Muscle of back (tissue), 13 donors: ENCODE measurements at places on chromosomes 12 and 14. TPM values are rescaled to one million over a fixed set of nuclear protein-coding genes. Genes with fewer than 3 reads are reported as not detected.

The RPGRIP1 gene
- 0.20 TPM for polyA plus RNA-seq

The SERPINA10 gene
- polyA plus RNA-seq = not detected

- DNase-seq = no peak
Measured at GRCh38 chr12:109921982-109922381, 21.9 kb downstream of the TCHP start.

DNA sequence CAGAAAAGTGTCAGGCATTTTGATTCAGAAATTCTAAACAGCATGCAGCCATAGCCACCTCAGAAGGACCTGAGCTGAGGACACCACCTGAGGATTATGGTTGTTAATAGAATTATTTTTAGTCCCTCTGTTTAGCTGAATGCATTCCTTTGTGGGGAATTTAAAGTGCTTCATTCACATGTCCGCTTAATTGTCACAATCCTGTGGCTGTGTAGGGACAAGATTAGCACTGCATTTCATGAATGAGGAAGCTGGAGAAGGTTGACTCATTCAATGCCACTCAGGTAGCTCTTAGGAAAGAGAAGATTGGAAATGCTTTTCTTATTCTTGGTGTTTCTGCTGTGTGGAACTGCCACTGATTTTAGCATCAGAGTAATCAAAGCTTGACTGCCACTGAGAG, 42.0 kb upstream of the KRR1 start:
- no peak for DNase-seq

DNA sequence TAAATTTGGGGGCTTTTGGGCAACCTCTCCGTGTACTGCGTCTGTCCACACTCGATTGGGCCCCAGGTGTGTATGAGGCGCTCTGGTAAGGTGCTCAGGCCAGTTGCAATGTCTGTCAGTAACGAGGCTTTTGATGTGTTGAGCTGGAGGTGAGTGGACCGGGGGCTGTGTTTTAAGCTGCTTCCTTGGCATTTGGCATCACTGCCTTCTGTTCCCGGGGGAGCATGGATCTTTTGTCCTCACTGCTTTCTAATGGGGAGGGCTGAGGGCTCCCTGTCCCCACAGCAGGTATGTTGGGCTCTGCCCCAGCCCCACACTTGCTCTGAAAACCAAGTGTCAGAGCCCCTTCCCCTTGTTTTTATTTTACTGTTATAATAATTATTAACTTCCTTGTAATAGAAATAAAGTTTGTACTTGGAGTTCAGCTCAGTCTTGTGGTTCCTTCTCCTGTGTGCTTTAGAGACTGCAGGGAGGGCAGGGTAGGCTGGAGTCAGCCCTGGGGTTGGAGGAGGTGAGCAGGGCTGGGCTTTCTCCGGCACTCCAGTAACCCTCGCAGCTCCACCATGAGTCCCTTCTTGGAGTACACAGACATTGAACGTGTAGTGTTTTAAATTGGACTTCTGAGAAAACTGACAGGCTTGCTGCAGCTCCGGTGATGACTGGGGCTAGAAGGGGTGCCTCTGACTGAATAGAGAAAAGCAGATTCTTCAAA, 28.0 kb downstream of the TRAFD1 start:
- DNase-seq = no peak

- DNase-seq = no peak
Measured at GRCh38 chr12:122147514-122148290, 26.3 kb downstream of the IL31 start.

DNA sequence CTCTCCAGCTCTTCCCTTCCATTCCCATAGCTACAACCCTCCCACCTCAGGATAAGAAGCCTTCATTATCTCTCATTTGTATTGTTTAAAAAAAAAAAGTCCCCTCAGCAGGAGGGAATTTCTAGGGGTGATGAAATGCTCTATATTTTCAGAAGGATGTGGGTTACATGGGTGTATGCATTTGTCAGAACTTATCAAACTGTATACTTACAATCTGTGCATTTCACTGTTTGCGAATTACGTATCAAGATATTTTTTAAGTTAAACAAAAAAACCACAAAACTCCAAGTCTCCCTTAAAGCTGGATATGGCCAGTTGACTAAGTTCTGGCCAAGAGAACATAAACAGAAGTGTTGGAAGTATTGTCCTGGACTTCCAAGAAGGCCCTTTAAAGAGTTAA, 2.0 kb upstream of the FKBP11 start:
- no peak for DNase-seq

- DNase-seq = no peak
Measured at GRCh38 chr12:70110085-70110484, 133.1 kb upstream of the CNOT2 start.

- no peak for DNase-seq
Measured at GRCh38 chr12:47800582-47800981, 19.1 kb downstream of the HDAC7 start.

- DNase-seq = no peak
Measured at GRCh38 chr14:69635981-69636639, 24.7 kb downstream of the SUSD6 start.

DNA sequence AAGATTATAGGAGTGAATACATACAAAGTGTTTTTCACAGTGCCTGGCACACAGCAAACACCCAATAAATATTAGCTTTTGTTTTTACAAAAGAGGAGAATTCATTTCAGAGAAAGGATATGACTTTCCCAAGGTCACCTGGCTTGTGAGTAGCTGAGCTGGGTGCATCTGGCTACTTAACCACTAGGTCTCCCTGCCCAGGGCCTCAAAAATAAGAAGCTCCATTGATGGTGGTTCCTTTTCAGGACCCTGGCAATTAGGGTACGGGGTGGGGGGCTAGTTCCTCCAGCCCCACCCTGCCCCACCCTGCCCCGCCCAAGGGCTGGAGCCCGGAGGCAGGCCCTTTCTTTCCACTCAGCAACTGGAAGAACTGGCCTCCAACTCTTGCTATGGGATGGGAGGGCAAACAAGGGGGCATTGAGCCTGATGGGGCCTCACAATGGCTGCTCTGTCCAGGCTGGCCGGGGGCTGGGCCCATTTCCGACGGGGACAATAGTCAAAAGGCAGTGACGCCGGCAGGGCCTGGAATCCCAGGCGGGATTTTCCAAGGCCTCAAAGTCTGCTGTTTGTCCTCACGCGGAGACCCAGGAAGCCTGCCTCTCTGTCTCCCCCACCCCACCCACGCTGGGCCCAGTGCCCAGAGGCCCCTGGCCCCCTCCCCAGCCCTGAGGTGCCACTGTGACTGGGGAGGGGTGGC, 8.2 kb upstream of the ATG101 start:
- DNase-seq = peak; percentile 20
